ENCODE measurements at places on chromosomes 5 and 9.

GRCh38 chr9:85013703-85014102 is 344.2 kb downstream of the NTRK2 start:
- DNase-seq, result no peak

GRCh38 chr9:96867079-96867804 is 12.9 kb upstream of the ZNF782 start:
- DNase-seq, result no peak

DNA sequence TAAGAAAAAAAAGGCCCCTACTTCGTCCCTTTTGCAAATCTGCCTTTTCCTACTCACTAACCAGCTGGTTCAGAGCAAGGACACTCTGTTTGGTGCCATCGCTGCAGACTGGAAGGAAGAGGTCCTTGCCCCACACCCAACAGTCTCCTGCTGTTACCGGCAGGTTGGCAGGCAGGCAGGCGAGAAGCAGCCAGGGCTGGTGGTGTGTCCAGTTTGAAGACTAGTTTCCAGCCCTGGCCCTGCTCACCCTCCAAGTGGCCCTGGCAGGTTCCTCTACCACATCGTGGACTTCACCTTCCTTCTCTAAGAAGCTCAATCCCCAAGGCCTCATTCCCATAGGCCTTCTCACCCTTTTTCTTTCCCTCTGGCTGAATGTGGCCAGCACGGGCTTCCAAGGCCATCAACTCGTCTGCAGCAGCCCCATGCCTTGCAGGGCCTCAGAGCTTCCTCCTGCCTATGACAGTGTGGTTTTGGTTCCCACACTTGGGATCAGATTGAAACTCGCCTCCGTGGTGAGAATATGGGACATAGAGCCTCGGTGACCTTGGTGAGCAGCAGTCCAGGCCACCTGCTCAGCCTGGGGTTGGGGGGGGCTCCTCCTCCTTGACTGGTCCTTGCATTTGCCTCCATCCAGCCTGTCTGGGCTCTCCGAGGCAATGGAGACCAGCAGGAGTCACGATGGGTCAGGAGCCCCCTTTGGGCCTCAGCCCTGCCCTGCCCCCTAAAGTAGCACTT is 22.9 kb downstream of the TGFBI start:
- DNase-seq, result no peak

- no peak for DNase-seq
These were observed 152.6 kb upstream of the MSX2 start for GRCh38 chr5:174571662-174572397.

GRCh38 chr5:125775896-125776295 is 647.3 kb upstream of the GRAMD2B start:
- no peak for DNase-seq

Data from HS-5 (cell line).